NCI-H510A treated with DMSO at 0.1 percent for 48 hours (cell line): ENCODE measurements at places on chromosomes 1 and 21.
A peak's percentile ranks its signal among the peaks of the same experiment; 100 is the strongest.

DNA sequence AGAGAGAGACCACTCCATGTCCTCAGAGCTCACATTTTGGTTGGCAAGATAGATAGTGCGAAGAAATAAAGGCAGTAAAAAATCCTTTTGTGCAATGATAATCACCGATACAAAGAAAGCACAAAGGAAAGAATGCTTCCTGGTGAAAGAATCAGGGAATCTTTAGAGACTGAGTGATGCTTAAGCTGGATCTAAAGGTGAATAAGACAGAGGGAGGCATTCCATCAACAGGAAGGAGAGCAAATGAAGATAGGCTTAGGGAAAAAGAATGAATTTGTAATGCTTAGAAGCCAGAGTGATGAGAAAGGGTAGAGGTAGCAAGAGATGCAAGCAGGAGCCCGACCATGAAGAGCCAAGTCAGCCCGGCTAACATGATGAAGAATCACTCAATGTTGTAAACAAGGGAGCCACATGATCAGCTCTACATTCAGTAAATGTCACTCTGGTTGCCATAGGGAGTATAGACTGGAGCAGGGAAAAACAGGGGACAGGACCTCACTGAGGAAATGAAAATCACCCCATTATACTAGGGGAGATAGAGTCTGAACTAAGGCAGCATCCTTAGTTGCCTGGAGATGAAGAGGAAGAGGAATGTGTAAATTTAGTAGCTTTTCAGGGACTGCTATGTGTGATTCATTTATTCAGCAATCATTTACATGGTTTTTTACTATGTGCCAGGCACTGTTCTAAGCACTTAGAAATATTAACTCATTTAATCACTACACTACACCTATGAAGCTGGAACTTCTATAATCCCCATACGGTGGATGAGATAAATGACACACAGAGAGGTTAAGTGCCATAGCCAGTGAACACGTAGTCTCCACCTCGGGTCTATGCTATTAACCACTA lies 402.6 kb upstream of the NFIA start:
- DNase-seq = no peak

GRCh38 chr1:45925728-45926287 lies 122.4 kb downstream of the MAST2 start:
- DNase-seq = no peak

- DNase-seq = no peak
Measured at GRCh38 chr1:17016317-17016661, 4.6 kb upstream of the ATP13A2 start.

- DNase-seq = no peak
Measured at GRCh38 chr21:42373196-42373907, 7.0 kb upstream of the TFF1 start.

DNA sequence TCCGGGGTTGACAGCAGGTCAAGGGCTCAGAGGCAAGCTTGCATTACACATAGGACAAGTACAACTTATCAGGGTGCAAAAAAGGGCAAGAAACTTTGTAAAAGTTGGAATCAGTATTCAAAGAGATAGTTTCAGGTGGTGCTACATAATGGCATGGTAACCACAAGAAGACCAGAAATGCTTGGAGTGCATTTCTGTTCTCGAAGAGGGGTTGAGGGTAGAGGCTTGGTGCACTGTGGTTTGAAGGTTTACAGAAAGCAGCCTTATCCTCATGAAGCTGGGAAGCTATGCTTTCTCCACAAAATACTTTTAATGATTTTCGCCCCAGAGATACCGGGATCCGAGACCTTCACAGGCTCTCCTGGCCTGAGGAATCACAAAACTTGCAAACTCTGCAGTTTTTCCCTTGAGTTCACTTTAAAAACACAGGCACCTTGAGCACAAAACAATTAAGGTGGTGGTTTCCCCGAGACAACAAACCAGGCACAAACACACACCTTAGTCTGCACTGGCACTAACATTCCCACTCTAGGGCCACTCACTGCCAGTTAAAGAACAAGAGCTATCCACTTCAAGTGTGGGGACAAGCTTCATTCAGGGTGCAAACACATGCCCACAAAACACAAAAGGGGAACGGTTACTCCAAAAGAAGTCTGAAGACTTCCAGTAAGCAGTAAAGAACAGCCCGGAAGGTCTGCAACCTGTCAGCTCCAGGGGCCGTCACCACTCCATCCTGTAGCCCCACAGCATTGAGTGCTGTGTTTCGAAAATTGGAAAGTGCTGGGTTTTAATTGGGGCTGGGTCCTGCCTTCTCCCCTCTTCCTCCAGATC lies 29.8 kb upstream of the NFIA start:
- DNase-seq = no peak

GRCh38 chr1:162626761-162627160 lies 5.5 kb upstream of the DDR2 start:
- DNase-seq = no peak

- DNase-seq = no peak
Measured at GRCh38 chr1:70134148-70134547, 71.2 kb downstream of the LRRC40 start.

DNA sequence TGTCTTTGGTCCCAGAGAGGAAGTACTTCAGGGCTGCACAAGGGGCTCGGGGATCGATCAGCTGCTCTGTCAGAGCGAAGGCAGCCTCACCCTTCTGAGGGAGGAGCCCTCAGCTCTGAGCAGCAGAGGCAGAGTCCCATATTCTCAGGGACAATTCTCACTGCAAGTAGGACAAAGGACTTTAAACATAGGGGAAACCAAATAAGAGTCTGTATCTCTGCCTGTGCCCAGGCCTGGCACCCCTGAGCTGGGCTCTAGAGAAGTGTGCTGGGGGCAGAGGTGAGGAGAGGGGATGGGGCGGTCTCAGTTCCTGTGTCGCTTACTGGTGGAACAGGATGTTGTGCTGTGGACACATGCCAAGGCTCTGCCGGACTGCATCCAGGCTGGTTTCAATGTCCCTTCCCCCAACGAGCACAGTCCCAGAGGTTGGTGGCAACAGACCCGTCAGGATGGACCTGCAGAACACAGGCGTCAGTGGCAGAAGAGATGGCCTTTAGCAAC lies 76.6 kb downstream of the ABCA4 start:
- no peak for DNase-seq

DNA sequence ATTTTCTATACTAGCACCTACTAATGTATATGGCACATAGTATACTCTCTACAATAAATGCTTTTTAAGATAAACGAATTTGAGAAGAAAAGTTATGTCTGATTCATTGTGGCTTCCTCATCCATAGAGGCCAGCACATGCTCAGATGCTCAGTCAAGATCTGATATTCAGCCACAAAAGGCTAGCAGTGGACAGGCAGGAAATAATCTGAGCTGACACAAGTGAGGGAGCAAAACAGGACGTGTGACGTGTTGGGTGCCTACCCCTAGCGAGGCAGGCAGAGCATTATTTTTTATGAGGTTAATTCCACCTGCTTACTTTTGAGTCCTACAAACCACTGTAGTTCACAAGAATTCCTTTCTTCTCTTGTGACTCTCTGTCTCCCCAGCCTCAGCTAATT lies 550.9 kb downstream of the SMYD3 start:
- no peak for DNase-seq

DNA sequence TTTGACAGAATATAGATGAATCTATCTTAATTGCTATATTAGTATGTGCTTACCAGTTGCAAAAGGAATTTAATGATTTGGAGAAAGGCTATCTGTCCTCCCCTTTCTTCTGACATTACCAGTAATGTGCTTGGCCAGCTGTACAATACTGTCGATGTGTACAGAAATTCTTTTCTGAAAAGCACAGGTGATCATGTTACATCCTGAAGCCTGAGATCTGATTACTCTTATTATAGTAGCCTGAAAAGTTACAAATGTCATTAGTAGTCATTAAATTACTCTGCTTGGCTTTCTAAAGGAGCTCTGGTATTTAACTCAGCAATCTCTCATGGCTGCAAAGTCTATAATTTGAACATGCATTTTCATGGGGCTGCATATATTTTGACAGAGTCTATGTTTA lies 209.8 kb downstream of the PTPRC start:
- DNase-seq = peak; percentile 26

- DNase-seq = no peak
Measured at GRCh38 chr1:66412704-66413103, 121.2 kb upstream of the SGIP1 start.

DNA sequence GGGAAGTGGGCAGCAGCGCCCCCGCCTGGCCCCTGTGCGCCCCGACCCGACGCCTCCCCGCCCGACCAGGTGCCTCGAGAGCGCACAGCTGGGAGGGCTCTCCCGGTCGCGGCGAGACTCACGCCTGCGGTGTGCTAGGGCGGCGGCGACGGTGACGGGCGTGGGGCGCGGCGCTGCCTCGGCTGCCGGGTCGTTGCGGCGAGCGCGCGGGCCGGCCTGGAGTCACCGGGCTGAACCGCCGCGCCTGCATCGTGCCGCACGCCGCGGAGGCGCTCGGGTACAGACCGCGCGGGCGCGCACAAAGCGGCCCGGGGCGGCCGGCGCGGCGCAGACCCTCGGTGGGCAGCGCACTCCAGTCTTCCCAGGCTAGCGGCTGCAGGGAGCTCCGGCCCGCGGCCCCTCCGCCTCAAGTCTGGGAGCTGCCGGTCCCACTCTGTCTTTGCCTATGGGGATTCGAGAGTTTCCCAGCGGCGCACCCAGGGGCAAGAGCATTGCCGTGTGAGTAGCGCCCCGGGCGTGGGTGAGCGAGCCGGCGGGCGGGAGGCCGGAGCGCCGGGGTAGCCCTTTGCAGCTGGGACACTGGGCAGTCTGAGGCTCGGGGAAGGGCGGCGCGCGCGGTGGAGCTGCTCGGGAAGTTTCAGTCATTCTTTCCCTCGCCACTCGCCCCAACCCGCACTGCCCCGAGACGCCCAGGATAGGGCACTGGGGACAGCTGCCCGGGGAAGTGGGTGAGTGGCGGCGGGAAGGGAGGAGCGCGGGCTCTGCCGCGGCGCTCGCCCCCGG lies at the start of gene SLC35F3:
TSS of gene SLC35F3 (plus strand) at position 44 of the 783 bp plus-strand sequence.
- DNase-seq = peak; percentile 31

GRCh38 chr1:116777831-116778830 lies 23.9 kb downstream of the CD2 start:
- DNase-seq = no peak
